T-cell (primary cell): ENCODE measurements at places on chromosomes 4 and X. TPM values are rescaled to one million over a fixed set of nuclear protein-coding genes. Genes with fewer than 3 reads are reported as not detected.

- no peaks in the 10 kb centered on the region for H3K4me1 ChIP-seq
- no peak overlapping the region for H3K4me3 ChIP-seq
- no peaks in the 10 kb centered on the region for H3K27me3 ChIP-seq
- H3K27ac ChIP-seq, result no peak overlapping the region
- no peak for DNase-seq
These were observed 173.9 kb upstream of the S100G start for GRCh38 chrX:16476009-16476408.

Gene NSUN7
- total RNA-seq, result 0.28 TPM

Gene ZNF718
- 8.7 TPM for total RNA-seq

DNA sequence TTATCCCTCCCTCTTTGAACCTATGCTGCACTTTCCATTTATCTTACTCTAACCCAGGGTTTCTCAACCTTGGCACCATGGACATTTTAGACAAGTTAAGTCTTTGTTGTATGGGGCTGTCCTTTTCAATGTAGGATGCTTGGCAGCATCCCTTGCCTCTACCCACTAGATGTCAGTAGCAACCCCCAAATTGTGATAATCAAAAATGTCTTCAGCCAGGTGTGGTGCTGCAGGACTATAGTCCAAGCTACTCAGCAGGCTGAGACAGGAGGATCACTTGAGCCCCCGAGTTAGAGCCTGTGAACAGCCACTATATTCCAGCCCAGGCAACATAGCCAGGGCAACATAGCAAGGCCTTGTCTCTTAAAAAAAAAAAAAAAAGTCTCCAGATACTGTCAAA is 7.0 kb downstream of the LRCH2 start:
- no peak overlapping the region for H3K27ac ChIP-seq
- H3K4me3 ChIP-seq, result no peak overlapping the region
- no peaks in the 10 kb centered on the region for H3K4me1 ChIP-seq
- H3K27me3 ChIP-seq, result no peaks in the 10 kb centered on the region
- DNase-seq, result no peak

- no peak overlapping the region for H3K4me3 ChIP-seq
- no peaks in the 10 kb centered on the region for H3K4me1 ChIP-seq
- H3K27ac ChIP-seq, result no peak overlapping the region
- no peak for DNase-seq
These were observed 59.6 kb upstream of the DRP2 start for GRCh38 chrX:101160001-101160400.

Gene ODAPH
- 0.47 TPM for total RNA-seq

DNA sequence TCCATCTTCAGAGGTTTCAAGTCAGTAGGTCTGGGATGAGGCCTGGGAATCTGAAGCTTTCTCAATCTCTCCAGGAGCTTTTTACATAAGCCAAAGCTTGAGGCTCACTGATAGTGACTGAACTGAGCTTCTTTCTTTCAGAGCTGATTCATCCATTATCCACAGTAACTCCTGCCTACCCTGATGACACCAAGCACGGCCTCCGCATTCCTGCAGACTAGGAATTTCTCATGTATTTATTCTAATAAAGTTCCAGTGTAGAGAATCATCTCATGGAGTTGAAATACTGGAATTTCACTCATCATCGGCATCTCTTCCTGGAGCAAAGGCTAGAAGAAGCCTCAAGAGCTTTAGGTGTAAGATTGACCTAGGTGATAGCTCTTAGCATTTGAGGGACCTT is 12.1 kb upstream of the DCTD start:
- DNase-seq, result no peak
- no peak overlapping the region for H3K4me3 ChIP-seq
- no peak overlapping the region for H3K27ac ChIP-seq
- H3K36me3 ChIP-seq, result no peaks in the 10 kb centered on the region
- peaks cover 17% of the 10 kb centered on the region for H3K27me3 ChIP-seq
- H3K4me1 ChIP-seq, result no peaks in the 10 kb centered on the region

Gene GLOD5
- total RNA-seq, result not detected

GRCh38 chrX:53950130-53950733 is 94.0 kb downstream of the PHF8 start:
- H3K4me3 ChIP-seq, result no peak overlapping the region
- no peaks in the 10 kb centered on the region for H3K36me3 ChIP-seq
- no peaks in the 10 kb centered on the region for H3K27me3 ChIP-seq
- no peak for DNase-seq
- no peaks in the 10 kb centered on the region for H3K4me1 ChIP-seq
- H3K27ac ChIP-seq, result no peak overlapping the region

Gene HSFX3
- total RNA-seq, result not detected

- H3K36me3 ChIP-seq, result no peaks in the 10 kb centered on the region
- H3K27ac ChIP-seq, result no peak overlapping the region
- H3K4me1 ChIP-seq, result peaks cover 8% of the 10 kb centered on the region
- H3K27me3 ChIP-seq, result peaks cover 15% of the 10 kb centered on the region
- no peak for DNase-seq
- no peak overlapping the region for H3K4me3 ChIP-seq
These were observed 11.0 kb upstream of the FGG start for GRCh38 chr4:154623436-154623835.

GRCh38 chrX:38817004-38817703 is 15.9 kb downstream of the MID1IP1 start:
- no peaks in the 10 kb centered on the region for H3K27me3 ChIP-seq
- H3K36me3 ChIP-seq, result no peaks in the 10 kb centered on the region
- H3K4me1 ChIP-seq, result peaks cover 26% of the 10 kb centered on the region
- H3K27ac ChIP-seq, result peak overlapping the region; percentile 68

DNA sequence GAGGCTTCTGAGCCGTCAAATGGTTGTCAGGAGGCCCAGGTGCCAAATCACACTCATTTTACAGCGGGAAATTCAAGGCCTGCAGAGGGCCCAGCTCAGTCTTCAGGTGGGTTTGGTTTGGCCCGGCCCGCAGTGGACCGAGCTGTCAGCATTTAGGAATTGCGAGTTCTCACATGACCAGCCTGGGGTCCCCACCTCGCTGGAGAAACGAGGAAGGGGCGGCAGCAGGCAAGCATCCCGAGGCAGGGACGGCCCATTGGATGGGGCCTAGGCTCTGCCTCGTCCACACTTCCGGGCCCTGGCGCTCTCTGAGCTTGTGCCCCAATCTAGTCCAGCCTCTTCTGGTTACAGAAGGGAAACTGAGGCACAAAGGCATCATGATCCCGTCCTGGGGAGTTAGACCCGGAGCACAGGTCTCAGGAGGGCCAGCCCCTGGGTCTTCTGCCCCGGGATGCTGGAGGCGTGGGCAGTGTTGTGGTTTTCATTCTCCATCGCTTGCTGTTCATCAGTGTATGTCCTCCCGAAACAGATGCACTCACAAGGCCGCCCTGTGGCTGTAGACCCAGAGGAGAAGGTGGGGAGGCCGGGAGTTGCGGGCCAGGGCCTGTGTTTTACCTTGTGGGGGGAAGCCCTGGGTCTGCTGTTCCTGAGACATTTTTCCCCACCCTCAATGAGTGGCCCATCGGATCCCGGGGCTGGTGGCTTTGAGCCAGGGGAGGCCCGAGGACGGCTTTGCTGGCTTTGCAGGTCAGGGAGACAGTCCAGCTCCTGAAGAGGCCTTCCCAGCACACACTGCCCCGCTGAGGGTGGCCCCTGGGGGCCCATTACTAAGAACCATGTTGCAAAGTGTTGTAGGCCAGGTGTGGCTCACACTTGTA is 8.9 kb downstream of the PSAPL1 start:
- peaks cover 19% of the 10 kb centered on the region for H3K27me3 ChIP-seq
- no peaks in the 10 kb centered on the region for H3K36me3 ChIP-seq
- no peak overlapping the region for H3K27ac ChIP-seq
- H3K4me1 ChIP-seq, result no peaks in the 10 kb centered on the region
- no peak overlapping the region for H3K4me3 ChIP-seq

DNA sequence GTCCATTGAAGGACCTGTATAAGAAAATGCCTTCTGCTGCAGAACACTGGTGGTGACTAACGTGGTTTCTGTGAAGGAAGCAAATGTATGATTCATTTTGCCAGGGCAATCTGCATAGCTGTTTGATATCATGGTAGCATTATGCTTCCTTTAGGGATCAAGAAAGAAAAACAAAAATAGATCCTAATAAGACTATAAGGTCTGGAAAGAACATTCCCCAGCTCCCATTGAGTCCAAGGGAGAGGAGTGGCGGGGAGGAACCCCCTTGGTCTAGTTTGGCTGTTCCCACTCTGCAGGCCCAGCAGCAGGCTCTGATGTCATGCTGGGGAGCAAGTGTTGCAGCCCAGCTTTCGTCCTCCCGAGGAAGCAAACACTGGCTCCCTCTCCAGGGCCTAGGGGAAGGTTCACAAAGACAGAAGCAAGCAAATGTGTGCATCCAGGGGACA is 154.5 kb upstream of the GALNT7 start:
- peaks cover 2% of the 10 kb centered on the region for H3K27me3 ChIP-seq
- no peak overlapping the region for H3K27ac ChIP-seq
- DNase-seq, result no peak
- no peak overlapping the region for H3K4me3 ChIP-seq
- H3K36me3 ChIP-seq, result no peaks in the 10 kb centered on the region

GRCh38 chrX:12269484-12269883 is 131.2 kb downstream of the FRMPD4 start:
- no peaks in the 10 kb centered on the region for H3K36me3 ChIP-seq
- no peaks in the 10 kb centered on the region for H3K4me1 ChIP-seq
- no peak for DNase-seq
- H3K27me3 ChIP-seq, result no peaks in the 10 kb centered on the region
- H3K27ac ChIP-seq, result no peak overlapping the region
- H3K4me3 ChIP-seq, result no peak overlapping the region

DNA sequence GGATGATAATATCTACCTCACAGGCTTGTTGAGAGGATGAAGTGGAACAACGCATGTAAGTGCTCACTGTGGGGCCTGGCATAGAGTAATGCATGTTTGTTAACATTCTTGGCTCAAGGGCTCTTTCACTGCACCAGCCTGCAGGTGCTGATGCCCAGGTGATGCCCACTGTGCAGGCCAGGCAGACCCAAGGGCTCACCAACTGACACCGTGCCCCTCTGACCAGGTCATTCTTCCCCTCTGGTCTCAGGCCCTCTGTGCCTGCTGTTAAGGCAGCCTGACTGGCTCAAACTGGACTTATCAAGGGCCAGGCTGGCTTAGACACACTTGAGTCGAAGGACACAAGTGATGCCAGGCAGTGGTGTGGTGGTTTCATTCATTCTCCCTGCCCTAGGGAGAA is 90.5 kb downstream of the PJA1 start:
- no peak overlapping the region for H3K27ac ChIP-seq
- DNase-seq, result no peak
- no peaks in the 10 kb centered on the region for H3K4me1 ChIP-seq
- H3K4me3 ChIP-seq, result no peak overlapping the region

- H3K36me3 ChIP-seq, result no peaks in the 10 kb centered on the region
- H3K27ac ChIP-seq, result no peak overlapping the region
- H3K4me1 ChIP-seq, result no peaks in the 10 kb centered on the region
- no peak overlapping the region for H3K4me3 ChIP-seq
- H3K27me3 ChIP-seq, result peaks cover 5% of the 10 kb centered on the region
These were observed 170.2 kb downstream of the CBR4 start for GRCh38 chr4:168839758-168840391.

Gene INPP4B
- total RNA-seq, result 69.8 TPM

Gene BRS3
- total RNA-seq, result not detected

- no peaks in the 10 kb centered on the region for H3K36me3 ChIP-seq
- H3K4me3 ChIP-seq, result no peak overlapping the region
- no peaks in the 10 kb centered on the region for H3K4me1 ChIP-seq
- H3K27me3 ChIP-seq, result no peaks in the 10 kb centered on the region
These were observed 418.0 kb upstream of the SPOCK3 start for GRCh38 chr4:167652267-167652666.

Gene WAS
- total RNA-seq, result 118 TPM

- H3K27ac ChIP-seq, result no peak overlapping the region
- no peaks in the 10 kb centered on the region for H3K27me3 ChIP-seq
- no peaks in the 10 kb centered on the region for H3K4me1 ChIP-seq
These were observed 196.8 kb downstream of the AFAP1 start for GRCh38 chr4:7742807-7743280.

Gene KIT
- 3.6 TPM for total RNA-seq

DNA sequence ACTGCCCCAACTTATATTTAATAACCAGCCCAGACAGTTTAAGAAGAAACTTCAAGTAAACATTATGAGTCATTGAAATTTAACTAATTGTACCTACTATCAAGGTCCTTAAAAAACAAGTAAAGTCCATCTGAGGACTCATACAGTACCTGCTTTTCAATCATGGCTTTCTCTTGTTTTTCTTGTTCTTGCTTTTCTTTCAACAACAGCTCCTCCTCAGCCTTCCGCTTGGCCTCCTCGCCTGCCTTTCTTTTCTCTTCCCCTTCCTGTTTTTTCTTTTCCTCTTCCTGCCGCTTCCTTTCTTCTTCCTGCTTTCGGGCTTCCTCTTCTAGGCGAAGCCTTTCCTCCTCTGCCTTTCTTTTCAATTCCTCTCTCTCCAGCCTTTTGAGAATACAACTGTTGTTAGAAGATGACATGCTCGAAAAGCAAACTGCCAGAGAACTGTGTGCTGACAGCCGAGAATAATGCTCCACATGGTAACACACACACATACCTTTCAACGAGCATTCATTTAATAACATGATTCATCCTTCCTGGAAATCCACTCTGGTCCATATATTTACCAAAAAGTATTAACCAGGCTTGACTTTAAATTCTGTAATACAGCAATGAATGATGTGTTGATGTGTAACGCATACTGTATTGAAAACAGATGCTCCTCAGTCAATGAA is 25.2 kb upstream of the BCLAF3 start:
- no peaks in the 10 kb centered on the region for H3K36me3 ChIP-seq
- DNase-seq, result no peak
- no peak overlapping the region for H3K4me3 ChIP-seq

Gene FMR1NB
- total RNA-seq, result not detected

GRCh38 chr4:14294611-14295010 is 667.1 kb upstream of the BOD1L1 start:
- no peaks in the 10 kb centered on the region for H3K27me3 ChIP-seq
- no peak overlapping the region for H3K4me3 ChIP-seq
- no peak for DNase-seq
- no peaks in the 10 kb centered on the region for H3K36me3 ChIP-seq

Gene UGDH
- total RNA-seq, result 22.8 TPM

Gene PHOX2B
- not detected for total RNA-seq

- H3K36me3 ChIP-seq, result no peaks in the 10 kb centered on the region
- no peak overlapping the region for H3K4me3 ChIP-seq
- H3K4me1 ChIP-seq, result no peaks in the 10 kb centered on the region
- DNase-seq, result no peak
These were observed 51.2 kb downstream of the DCX start for GRCh38 chrX:111360839-111361238.

DNA sequence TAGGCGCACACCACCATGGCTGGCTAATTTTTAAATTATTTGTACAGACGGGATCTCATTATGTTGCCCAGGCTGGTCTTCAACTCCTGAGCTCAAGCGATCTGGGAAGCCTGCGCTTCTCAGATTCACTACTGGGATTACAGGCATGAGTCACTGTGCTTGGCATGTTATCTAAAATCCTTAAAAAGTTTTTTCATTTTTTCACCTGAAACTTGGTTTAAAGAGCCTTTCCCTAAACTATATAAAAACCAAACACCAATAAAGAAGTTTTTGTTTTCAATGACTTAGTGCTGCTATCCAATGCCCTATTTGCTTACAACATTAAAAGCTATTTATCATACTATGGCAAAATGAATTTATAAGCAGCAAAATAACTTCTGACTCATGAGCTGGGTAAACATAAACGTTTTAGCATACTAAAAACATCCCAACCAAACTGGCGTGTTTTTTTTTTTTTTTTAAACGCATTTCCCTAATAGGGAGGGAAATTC is 127.8 kb downstream of the UBE2K start:
- no peak overlapping the region for H3K4me3 ChIP-seq
- peaks cover 3% of the 10 kb centered on the region for H3K36me3 ChIP-seq

GRCh38 chrX:118143578-118143977 is 27.0 kb upstream of the KLHL13 start:
- no peaks in the 10 kb centered on the region for H3K4me1 ChIP-seq
- no peak overlapping the region for H3K27ac ChIP-seq
- DNase-seq, result no peak
- H3K4me3 ChIP-seq, result no peak overlapping the region
- no peaks in the 10 kb centered on the region for H3K27me3 ChIP-seq
- H3K36me3 ChIP-seq, result no peaks in the 10 kb centered on the region

Gene BGN
- 0.30 TPM for total RNA-seq
